ENCODE measurements at places on chromosomes 16 and 17.

GRCh38 chr17:66348584-66349165 lies 46.3 kb downstream of the PRKCA start:
- peak; percentile 47 for DNase-seq

- DNase-seq: no peak
Observed at GRCh38 chr16:50276801-50277555, 10.6 kb downstream of the ADCY7 start.

GRCh38 chr17:36592316-36592715 lies 637 bp downstream of the DHRS11 start:
- DNase-seq: no peak

GRCh38 chr16:67825119-67825518 lies 17.0 kb upstream of the THAP11 start:
- DNase-seq: no peak

- DNase-seq: no peak
Observed at GRCh38 chr17:14302431-14303099, 1.7 kb downstream of the HS3ST3B1 start.

GRCh38 chr17:48636177-48637018 lies 10.2 kb upstream of the HOXB9 start:
- DNase-seq: no peak

DNA sequence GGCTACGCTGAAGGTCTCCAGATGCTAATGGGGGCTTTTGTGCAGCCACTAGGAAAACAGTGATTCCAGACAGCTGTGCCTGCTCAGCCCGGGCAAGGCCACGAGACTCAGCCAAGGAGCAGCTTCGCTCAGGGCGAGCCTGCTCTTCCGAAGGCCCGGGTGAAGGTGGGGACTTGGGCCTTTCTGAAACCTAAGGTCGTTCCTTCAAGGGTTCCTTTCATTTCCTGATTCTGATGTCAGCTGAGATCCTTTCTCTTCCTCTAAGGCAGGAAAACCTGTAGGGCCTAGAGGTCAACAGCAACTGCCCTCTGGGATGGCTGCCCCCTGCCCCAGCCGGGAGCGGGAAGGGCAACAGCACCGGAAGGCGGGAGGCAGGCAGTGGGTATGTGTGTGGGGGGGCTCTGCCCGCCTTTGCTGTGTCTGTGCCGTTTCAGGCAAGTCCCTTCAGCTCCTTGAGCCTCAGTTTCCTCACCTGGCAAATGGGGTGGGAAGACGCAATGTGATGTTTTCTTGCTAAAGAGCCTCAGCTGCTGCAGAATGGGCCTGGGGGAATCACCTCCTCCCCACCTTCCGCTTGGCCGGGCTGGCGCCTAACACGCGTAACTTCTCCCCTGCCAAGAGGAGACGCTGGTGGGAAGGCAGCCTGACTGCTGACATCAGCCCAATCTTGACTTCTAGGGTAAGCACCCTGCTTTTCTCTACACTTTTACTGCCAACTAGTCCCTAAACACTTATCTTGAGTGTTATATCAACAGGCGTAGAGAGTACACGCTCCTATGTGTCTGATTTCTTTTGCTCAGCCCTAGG lies 32.8 kb downstream of the IRF8 start:
- DNase-seq: no peak

DNA sequence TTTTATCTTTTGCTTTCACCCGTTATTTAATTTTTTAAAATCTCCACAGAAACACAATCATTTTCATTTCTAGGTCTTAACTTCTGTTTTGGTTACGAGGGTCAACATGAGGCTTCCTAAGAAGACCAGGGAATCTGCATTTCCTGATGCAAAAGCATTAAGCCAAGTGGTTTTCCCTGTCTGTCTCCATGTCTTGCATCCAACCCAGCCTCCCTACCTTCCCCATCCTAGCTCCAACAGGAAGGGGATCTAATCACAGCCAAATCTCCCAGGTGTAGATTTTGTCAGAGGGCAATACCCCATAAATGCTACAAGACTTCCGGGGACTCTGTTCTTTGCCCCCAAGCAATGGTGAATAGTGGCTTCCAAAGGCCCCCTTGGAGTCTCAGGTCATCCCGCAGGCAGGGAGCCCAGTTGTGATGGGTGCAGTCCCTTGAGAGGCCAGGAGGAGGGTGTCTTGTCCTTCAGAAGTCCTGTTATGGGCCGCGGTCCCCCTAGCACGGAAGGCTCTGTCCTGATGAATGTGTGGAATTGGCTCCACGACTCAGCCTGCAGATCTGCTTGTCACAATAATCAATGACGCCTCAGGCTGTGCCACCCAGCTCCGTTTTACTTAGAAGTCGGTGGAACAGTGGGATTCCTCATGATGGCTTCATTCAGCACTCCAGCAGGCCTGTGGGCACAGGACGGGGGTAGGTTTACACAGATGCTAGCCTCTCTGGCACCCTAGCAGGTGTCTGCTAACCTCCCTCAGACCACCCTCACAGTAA lies 141.1 kb downstream of the RGS9 start:
- no peak for DNase-seq

DNA sequence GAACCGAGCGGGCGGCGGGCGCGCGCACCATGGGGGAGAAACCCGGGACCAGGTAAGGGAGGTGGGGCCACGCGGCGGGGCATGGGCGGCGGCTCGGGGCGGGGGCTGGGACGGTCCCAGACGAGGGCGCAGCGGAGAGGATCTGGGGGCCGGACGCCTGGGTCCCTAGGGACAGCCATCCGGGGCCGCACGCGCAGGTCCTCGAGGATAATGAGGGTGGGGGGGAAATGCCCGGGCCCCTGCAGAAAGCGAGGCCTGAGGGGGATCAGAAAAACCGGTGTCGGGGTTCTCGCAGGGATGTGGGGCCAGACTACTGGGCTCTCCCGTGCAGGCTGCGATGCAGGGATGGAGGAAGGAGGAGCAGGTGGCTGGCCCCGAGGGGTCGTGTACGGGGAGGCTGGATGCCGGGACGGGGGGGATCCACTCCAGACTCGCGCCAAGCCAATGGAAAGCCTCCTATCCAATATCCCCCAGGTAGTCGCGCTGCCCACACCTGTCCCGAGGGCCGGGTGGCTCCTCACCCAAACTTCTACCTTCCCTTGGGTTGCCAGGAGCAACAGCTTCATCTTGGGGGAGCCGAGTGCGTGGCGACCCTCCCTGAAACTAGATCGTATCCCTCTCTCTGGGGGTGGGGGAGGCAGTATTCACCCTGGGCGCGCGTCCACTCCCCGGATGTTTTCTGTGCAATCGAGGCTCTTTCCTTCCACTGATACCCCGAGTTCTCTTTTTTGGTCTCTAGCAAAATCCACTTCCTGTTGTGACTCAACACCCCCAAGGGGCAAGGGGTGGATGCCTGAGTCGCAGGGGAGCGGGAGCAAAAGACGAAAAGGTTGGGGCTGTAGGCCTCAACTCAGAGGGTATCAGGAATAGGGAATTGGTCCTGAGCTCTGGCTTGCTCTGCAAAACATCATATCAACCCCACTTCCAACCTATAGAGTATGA lies 532 bp downstream of the ARRB2 start:
- no peak for DNase-seq

- DNase-seq: no peak
Observed at GRCh38 chr17:40415390-40415789, 2.3 kb downstream of the TOP2A start.

DNA sequence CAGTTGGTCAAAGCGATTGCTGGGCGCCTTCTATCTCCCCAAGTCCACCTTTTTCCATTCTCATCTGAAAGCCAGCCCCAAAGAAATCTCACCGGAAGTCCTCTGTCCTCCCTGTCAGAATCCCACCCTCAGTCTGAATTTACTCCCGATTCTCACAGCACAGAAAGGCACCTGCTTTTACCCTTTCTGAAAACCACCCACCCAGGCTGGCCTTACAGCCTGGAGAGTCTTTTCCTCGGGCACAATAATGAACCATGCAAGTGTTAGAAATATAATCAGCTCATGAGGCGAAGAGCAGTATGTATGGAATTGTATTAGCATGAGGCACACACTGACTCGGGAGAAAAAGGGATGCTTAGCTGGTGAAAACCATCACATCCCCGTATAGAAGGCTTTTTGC lies 1.2 kb upstream of the ZFHX3 start:
- no peak for DNase-seq

- DNase-seq: no peak
Observed at GRCh38 chr17:82229698-82230608, 1.1 kb downstream of the SLC16A3 start.

GRCh38 chr16:49578435-49579024 lies 204.9 kb downstream of the C16orf78 start:
- no peak for DNase-seq

GRCh38 chr17:45677770-45678169 lies 106.3 kb upstream of the CRHR1 start:
- no peak for DNase-seq

DNA sequence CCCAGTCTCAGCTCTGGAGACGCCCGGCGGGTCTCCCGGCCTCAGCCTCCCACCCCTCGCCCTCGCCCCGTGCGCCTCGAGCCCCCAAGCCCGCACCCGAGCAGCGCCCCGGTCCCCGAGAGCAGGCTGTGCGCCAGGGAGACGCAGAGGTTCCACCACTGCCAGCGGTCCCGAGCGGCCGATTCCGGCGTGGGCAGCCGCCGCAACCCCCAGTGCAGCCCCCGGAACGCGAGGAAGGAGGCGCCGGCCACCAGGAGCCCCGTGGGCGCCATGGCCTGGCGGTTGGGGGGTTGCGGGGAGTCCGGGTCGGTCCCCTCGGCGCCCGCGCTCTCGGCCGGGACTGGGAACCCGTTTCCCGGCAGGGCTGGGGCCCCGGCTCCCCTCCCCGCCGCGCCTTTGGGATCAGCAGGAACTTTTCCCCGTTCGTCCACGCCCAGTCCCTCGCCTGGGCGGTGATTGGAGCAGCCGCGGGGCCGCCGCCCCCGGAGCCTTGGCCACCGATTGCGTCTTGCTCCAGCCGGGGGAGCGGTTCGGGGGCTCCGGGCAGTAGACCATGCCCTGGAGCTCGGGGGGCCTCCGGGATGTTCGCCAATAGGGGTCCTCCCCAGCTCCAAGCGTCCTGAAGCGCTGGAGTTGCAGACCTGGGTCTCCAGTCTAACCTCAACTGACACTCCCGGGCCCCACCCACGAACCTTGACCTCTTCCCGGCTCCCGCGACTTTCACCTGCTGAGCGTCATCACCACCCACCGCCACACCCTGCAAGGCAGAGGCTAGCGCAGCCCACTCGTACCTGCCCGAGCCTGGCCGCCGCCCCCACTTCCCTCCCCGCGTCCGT lies at the start of gene TLCD2:
Gene TLCD2 (minus strand): TSS at position 407 of the 836 bp plus-strand sequence. CDS start 135 bp downstream, at position 272.
- DNase-seq: no peak

Data from fibroblast of skin of left quadriceps (primary cell).